GM12878 (cell line): ENCODE measurements at places on chromosomes 2 and 18.

DNA sequence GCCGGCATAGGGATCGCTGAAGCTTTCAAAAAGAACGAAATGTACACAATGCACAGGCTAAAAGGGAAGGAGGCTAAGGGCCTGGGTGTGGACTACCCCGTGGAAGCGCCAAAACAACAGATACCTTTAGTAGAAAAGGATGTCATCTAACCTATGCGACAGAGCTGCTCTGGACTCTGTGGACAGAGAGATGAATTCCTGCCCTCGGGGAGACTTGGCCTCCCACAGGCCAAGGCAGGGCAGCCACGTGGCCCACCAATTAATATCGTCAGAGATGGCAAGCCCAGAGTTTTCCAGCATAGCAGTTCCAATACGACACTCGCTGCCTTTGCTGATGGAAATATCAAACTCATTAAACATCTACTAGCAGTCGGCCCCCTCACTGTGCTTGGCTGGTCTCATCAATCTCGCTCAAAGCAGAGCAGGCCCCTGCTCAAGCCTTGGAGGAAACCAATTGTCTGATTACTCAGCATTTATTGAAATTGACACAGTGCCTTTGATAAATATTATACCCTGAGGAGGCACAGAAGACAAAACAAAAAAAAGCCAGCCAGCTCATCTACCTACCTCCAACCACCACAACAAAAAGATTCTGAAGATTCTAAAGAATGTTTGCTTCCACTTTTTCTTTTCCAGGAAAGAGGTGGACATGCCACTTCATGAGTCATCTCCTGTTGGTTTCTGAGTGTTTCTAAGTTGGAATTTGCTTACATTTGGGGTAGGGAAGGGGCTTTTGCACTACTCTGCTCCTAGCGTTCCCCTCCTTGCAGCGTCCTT lies 79.0 kb upstream of the ACAA2 start:
- no peak for DNase-seq

DNA sequence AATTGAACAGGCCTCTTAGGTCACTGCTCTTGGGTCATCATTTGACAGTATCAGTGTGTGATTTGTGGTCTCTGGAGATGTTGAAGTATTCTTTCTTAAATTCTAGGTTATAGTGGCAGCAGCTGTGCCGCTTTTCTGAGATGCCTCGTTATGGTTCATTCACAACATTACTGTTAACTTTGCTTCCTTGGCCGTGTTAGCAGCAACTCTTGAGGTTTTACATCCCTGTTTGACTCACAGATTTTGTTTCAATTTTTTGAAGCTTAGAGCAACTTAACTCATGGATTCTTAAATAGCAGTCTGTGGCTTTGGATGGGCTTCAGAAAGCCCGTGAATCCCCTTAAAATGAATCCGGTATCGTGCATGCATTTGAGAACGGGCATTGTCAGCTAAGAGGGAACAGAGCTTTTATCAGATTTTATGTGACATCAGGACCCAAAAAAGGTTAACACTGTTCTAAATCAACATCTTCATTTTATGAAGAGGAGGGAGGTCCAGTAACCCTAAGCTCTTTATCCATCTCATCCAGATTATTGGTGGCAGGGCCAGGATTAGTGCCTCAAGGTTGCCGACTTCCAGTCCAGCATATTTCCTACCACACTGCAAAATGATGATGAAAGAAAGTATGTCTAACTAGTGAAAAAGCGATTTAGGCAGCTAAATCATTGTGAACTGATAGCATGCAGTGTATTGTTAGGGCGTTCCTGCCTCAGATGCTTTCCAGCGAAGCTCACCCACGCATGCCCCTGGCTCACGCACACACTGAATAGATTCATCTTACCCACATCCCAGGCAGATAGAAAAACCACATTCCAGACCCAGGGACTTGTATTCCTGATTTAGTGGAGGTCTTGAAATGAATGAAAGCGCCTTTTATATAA lies 5.1 kb downstream of the TRIB2 start:
- no peak for DNase-seq

- no peak for DNase-seq
Observed at GRCh38 chr2:106098081-106098480, 96.0 kb downstream of the UXS1 start.

GRCh38 chr18:13474336-13474735 lies 252.0 kb downstream of the FAM210A start:
- no peak for DNase-seq

DNA sequence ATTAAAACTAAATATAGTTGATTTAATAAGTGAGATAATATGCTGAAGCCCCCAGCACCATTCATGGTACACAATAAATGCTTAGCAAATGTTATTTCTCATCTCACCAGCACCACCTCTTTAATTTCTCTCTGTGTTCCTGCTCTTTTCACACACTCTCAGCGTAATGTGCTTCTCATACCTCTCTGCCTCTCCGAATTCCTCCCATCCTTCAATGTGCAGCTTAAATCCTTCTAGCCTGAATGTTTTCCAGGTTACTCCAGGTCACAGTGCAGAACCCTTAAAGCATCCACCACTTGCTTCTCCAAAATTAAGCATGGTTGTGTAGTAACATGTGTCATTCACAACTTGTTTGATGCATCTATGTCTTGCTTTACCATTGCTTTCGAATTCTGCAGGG lies 119.6 kb downstream of the MCFD2 start:
- no peak for DNase-seq

GRCh38 chr2:197345846-197346370 lies 35.3 kb upstream of the ANKRD44 start:
- no peak for DNase-seq

DNA sequence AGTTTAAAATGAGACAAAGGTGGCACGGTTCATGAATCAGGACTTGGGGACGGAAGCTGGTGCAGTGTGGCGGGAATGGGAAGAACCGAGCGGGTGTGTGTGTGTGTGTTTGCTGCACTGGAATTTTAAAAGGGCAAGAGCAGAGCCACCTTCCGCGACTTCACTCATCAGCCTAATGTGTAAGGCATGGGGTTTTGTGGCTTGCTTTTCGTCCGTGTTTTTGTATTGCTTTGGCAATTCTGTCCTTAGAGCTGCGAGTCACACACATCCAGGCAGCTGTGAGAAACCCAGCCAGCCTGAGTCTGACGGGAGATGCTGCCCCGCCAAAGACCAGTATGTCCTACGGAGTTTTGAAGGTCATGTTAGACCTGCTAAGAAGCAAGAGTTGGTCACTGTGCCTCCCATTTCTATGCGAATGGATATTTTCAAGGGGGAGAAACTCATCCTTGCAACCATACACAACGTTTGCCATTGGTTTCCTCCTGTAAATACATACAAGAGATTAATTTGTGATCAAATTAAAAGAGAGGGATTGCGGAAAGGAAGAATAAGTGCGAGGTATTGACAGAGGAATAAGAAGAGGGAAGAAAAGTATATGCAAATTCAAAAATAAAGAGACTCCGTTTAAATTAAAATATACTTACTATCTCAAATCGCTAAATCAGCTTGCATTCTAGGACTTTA lies 665 bp upstream of the CACNB4 start:
- DNase-seq, result no peak
